Keratinocyte (primary cell): ENCODE measurements at places on chromosomes 2 and 18. TPM values are rescaled to one million over a fixed set of nuclear protein-coding genes. Genes with fewer than 3 reads are reported as not detected.

- H3K27me3 ChIP-seq = no peaks in the 10 kb centered on the region
- no peak overlapping the region for H3K4me3 ChIP-seq
- no peak overlapping the region for H3K27ac ChIP-seq
- no peak for DNase-seq
- H3K36me3 ChIP-seq = peaks cover 3% of the 10 kb centered on the region
Measured at GRCh38 chr2:231277962-231278361, 79.5 kb downstream of the ARMC9 start.

DNA sequence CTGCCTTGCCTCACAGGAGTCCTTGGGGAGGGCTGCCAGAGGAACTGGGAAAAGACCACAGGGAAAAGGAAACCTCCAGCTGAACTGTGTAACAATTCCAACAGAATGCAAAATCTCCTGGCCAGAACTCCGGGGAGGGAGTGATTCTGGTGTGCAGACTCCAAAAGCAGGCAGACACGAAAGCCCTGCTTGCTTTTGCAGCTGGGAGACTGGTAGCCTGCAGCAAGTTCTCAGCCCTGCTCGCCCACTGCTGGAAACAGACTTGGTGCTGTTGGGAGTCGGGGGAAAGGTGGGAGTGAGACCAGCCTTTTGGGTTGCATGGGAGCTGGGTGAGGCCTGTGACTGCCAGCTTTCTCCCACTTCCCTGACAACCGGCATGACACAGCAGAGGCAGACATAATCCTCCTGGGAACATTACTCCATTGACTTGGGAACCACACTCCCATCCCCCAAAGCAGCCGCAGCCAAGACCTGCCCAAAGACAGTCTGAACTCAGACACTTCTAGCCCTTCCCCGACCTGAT is 26.0 kb upstream of the NMI start:
- no peaks in the 10 kb centered on the region for H3K4me1 ChIP-seq
- no peak for DNase-seq
- no peak overlapping the region for H3K27ac ChIP-seq
- H3K27me3 ChIP-seq = no peaks in the 10 kb centered on the region
- H3K4me3 ChIP-seq = no peak overlapping the region

- H3K27me3 ChIP-seq = no peaks in the 10 kb centered on the region
- H3K4me3 ChIP-seq = no peak overlapping the region
- no peak for DNase-seq
- H3K27ac ChIP-seq = no peak overlapping the region
Measured at GRCh38 chr2:16899958-16900357, 234.3 kb upstream of the CYRIA start.

DNA sequence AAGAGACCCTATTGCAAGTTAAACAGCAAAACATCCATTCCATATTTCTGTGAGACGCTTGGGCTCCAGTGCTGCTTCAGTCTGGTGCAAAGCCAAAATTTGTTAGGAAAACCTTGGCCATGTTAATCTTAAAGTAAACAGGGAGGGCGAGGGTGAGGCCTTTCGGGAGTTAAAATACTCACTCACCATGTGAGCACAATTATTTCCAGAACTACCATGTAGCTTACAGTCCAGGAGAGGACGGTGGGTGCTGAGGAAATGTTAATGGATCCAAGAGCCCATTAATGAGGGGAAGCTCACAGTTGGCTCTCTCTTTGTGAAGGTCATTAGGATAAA is 286.4 kb downstream of the SLC8A1 start:
- no peaks in the 10 kb centered on the region for H3K36me3 ChIP-seq
- H3K27me3 ChIP-seq = no peaks in the 10 kb centered on the region
- H3K4me1 ChIP-seq = no peaks in the 10 kb centered on the region
- H3K4me3 ChIP-seq = no peak overlapping the region

- no peak for DNase-seq
- H3K27me3 ChIP-seq = no peaks in the 10 kb centered on the region
- H3K4me1 ChIP-seq = no peaks in the 10 kb centered on the region
- H3K4me3 ChIP-seq = no peak overlapping the region
- no peak overlapping the region for H3K27ac ChIP-seq
Measured at GRCh38 chr18:35707674-35708073, 126.1 kb downstream of the GALNT1 start.

DNA sequence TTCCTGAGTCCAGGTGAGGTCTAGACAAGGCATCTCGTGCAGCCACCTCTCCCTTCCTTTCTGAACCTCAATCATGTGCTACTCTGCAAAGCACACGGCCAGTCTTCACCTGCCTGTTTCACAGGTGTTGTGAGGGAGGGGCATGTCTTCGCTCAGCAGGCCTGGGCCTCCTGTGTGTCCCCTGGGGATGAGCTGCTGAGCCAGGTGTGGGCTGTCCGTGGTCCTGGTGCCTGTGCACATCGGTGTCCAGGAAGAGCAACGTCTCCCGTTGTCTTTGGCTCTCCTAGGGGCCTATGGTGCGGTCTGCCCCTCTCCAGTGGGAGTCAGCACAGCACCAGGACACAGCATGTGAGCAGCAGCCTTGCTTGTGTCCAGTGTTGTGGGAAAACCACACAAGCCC is 16.7 kb downstream of the ARHGEF4 start:
- H3K4me3 ChIP-seq = no peak overlapping the region
- no peaks in the 10 kb centered on the region for H3K27me3 ChIP-seq
- H3K27ac ChIP-seq = no peak overlapping the region
- no peak for DNase-seq

MALL gene
- polyA plus RNA-seq = 11.1 to 80.8 TPM (median 29.0 TPM) in 3 replicates

UGT1A6 gene
- 133 to 154 TPM (median 152 TPM) in 3 replicates for polyA plus RNA-seq

SAG gene
- not detected in 3 replicates for polyA plus RNA-seq
